Upper lobe of right lung (tissue), 1 donor: ENCODE measurements at places on chromosomes 4 and X.

DNA sequence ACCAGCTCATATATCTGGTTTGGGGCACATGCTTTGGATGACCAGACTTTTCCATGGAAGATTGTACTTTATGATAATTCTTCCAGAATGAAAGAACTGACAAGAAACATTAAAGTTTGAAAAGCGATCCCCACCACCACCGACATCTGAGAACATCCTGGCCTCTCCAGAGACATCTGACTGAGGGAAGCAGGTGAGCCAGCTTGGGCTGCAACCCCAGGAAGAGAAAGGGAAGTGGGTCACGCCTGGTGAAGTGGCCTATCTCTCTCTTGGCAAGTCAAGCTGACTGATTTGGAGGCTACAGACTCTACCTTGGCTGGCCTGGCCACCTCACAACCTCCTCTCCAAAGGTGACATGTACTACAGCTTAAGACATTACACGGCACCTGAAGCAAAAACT, 20.7 kb downstream of the PARM1 start:
- no peak for DNase-seq

DNA sequence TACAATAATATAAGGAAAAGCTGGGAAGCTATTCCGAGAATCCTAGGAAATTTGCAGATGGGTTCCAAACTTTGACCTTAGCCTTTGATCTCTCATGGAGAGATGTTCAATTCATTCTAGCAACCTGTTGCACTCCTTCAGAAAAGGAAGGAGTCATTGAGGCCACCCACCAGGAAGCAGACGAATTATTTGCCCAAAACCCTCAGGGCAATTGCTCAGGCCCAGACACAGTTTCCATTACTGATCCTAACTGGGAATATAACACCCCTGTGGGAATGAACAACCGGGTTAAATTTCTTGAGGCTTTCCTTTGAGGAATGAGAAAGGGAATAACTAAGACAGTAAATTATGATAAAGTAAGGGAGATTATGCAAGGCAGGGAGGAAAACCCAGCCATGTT, 13.5 kb upstream of the ZNF280C start:
- DNase-seq = no peak

GRCh38 chr4:5037553-5038551, 13.4 kb upstream of the STK32B start:
- no peak for DNase-seq

GRCh38 chr4:41506130-41506529, 31.8 kb upstream of the LIMCH1 start:
- no peak for DNase-seq

GRCh38 chrX:136209016-136209738, 42.0 kb downstream of the MAP7D3 start:
- DNase-seq = peak; percentile 66

DNA sequence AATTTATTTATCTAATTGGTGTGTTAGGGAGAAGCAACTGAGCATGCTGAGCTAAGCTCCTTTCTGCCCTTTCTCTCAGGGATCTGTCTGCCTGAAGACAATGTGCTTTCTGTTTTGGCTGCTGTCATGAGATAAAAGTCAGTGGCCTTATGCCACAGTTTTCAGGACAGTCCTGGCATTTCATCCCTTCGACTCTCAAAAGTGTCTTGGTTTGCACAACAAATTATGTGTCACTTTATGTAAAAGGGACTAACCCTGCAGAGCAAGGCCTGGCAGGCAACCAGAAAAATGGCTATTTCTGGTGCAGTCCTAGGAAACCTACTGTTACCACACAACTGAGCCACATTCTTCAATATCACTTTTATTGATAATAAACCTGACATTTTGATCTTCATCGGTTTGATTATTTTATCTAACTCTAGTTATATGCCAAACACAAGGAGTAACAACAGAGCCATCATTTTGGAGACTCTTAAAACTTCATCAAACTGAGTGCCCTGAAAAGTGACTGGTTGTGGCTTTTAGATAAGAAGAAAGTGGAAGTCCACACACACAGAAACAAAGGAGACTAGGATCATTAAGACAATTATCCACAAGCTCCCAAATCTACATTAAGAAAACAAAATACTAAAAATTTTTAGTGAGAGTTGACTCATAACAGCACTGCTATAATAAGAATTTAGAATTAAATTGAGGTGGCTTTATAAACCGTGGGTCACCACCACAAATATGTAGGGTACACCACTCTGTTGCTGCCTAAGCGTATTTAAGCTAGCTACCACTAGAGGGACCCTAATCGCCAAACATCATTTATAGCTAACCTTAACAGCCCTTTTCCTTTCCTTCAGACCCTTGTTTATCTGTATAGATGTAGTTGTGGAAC, 95.9 kb upstream of the PTPN13 start:
- no peak for DNase-seq

GRCh38 chr4:39770969-39771724, 73.2 kb downstream of the UBE2K start:
- no peak for DNase-seq

DNA sequence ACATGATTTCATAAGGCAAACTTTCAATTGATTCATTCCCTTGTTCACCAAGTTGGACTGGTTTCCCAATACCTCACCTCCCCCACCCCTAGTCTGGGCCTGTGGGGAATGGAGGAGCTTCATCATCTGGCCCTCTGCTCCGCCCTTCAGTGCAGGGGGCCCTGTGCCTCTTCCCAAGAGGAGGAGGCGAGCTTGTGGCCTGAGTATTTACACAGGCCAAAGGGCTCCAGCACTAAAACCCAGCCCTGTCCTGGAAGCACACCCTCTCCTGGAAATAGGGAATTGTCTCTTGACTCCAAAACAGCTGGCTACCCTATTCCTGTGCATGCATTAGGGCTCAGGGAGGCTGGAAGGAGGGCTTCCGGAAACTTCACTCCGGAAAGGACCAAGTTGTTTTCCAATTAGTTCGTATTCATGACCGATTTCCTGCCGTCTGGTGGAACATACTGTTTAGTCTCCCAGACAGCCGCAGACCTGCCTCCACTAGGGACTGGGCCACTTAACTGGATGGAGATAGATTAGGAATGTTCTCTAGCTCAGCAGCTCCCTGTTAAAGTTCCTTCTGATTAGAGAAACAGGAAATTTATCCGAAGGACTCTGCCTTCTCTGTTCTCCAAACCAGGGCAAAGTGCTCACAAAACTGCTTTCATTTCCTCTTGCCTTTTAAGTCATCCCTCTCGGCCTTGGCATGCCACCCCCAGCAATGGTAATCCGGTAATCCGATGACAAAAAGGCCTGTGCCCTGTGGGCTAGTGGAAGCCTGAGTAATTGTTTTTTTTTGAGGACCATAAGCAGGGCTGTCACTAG, 5.8 kb downstream of the SRPX2 start:
- peak; percentile 59 for DNase-seq

DNA sequence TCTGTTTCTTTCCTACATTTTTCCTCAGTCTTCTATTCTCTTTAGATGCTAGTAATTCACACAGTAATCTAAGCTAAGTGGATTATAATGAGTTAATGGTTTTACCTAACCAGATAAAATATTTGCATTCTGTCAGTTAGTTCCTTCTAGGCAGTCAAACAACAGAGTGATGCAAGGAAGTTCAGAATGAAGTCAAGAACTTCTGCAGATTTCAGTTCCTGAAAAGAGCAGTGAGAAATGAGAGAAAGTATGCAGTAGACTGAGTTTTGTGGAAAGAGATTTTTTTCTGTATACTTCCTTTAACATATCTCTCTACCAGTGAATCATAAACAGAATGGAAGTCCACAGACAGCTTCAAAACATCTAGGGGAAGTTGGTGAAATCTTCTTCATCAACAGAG, 774.0 kb upstream of the POU3F4 start:
- DNase-seq = no peak

- no peak for DNase-seq
Measured at GRCh38 chr4:69531251-69531650, 35.5 kb upstream of the UGT2B4 start.

GRCh38 chrX:106201502-106202178, 33.5 kb downstream of the PWWP3B start:
- no peak for DNase-seq

DNA sequence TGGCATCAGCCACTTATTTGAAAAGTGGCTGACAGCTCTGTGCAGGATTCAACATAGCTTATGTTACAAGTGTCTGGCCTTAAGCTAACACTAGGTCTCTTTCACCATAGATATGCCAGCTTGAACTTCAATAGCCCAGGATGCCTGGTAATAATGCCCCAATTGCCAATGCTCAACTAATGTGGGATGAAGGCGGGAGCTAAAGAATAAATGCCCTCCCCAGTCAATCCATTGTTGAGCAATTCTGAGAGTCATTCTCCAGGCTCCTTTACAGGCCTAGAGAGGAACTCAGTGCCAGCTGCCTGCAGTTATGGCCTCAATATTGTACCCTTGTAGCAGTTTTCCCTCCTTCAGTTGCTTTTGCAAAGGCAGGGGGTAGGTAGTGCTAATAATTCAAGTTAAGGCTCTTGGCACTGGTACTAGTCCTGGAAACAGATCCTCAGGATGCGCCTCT, 460.2 kb downstream of the GABRG1 start:
- no peak for DNase-seq

DNA sequence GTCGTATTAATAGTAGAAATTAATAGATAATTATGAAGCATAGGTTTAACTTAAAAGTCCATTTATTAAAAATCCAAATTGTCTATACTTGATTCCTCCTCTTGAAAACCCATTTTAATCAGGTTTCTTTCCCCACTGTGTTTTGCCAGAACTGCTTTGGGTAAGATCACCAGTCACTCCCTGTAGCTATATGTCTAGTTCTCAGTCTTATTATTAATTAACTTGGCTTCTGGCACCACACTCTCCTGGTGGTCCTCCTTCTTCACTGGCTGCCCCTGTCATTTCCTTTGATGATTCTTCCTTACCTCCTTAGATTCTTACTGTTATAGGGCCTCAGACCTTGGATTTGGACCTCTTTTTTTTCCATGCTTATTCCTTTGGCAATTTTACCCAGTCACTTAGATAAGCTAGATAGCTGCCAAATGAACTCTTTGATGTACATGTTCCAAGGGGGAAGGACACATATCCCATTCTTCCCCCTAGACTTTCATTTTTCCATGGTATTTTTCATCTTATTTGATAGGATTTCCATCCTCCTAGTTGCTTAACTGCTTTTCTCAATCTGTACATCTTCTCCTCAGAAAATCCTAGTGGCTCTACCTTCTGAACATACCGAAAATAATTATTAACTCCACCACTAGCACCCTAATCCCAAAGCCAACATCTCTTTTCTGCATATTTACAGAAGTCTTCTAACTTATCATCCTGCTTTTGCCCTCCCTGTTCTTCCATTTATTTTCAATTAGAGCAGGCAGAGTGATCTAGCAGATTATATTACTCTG, 24.5 kb downstream of the GIMD1 start:
- DNase-seq = no peak

DNA sequence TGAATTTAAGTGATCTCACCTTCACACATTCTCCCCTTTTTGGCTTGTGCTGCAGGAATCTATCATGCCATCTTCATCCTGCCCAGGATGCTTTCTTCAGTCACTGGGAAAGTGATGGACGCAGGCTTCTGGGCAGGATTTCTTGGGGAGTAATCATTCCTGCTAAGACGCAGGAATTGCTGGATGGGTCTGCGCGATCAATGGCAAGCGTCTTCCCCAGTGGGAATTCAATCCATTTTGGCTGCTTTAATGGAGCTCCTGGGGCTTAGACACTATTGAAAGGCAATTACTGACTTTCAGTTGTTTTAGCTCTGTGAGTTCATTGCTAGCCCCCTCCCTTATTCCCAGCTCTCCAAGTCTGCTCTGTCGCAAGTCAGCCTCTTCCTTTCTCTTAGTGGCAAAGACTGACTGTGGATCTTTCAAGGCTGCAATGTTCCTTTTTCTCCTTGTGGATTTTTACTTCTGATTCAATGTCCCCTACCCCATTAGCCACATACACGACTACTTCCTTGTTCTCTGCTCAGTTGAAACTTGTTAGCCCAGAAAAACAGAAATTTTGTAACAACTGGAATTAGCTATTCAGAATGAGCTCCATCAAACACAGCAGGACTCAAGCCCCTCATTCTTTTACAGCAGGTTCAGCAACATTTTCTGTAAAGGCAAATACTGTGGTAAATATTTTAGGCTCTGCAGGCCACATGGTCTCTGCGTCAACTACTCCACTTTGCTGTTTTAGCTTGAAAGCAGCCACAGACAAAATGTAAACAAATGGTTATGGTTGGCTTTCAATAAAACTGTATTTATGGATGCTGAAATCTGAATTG, 154.9 kb downstream of the ASB9 start:
- no peak for DNase-seq

DNA sequence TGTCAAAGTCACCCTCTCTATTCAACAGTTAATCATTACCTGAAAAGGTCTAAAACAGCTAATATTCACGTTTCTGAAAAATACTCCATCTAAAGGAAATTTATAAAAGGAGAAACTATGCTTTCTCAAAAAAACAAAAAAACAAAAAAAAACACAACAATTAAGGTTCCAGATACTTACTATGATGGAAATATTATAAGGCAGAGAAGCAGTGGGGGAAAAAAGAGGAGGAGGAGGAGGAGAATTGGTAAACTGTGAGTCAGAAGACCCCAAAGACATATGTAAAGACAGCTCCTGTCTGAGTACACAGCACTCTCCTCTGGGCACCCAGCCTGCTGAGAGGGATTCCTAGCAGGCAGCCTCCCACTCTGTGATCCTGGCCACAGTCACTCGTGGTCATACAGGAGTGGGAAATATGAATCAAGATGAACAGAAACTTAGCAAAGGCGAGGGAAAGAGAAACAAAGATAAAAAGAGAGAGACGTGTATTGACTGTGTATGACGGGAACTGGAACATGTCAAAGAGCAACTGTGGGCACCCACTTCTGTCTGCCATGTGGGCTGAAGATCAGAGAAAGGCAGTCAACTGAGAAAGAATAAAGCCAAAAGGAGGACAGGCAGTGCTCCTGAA, 12.5 kb downstream of the KLHL15 start:
- no peak for DNase-seq

- DNase-seq = no peak
Measured at GRCh38 chr4:112411781-112412550, 104.0 kb downstream of the NEUROG2 start.

DNA sequence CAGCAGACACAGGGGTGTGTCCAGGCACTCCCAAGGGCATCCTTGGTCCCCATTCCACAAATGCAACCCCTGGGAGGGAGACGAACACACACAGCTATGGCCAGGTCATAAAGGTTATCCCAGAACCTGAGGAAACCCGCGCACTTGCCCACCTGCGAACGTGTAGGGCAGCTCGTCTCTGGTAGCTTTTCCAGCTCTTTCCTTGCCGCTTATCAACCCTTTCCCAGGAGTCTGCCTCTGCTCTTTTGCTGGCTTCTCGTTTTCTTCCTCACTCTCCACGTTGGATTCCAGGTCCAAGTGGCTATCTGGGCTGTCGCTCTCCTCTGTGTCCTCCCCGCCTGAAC, 13.5 kb downstream of the NOP14 start:
- no peak for DNase-seq

DNA sequence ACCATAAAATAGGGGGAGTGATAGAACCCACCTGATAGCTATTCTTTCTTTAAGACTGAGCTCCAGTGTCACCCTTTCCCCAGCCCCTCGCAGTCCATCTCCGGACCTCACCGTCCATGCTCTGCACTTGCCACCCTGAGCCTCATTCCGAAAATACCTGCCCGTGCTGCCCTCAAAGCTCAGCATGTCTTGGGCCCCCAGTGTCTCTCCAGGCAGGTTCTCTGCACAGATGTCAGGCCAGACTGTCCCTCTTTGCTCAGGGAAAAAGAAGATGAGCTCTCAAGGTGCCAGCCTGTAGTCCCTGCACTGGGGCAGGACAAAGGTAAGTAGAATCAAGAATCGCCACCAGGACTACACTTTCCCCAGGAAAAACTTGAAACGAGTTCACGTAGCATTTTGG, 9.8 kb upstream of the WFS1 start:
- no peak for DNase-seq
